ENCODE measurements at places on chromosomes 1 and 21. TPM values are rescaled to one million over a fixed set of nuclear protein-coding genes. Genes with fewer than 3 reads are reported as not detected.

DNA sequence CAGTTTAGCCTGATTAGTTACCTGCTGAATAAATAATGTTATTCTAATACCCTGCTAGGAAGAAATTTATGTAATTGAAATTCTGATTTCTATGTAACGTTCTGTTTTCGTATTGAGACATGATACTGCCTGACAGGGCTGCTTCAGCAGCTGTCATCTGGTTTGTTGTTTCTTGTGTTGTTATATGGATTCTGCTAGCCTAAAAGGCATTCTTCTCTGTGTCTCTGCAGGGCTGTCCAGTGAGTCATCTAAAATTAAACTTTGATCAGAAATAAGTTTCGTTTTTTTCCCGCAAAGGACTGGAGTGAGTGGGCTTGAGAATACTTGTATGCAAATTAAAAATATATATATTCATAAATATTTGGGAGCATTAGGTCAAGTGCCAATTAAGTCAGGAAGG lies 93.0 kb downstream of the DYRK1A start:
- peak; percentile 30 for DNase-seq

The CENPF gene
- polyA plus RNA-seq: 17.5 TPM

DNA sequence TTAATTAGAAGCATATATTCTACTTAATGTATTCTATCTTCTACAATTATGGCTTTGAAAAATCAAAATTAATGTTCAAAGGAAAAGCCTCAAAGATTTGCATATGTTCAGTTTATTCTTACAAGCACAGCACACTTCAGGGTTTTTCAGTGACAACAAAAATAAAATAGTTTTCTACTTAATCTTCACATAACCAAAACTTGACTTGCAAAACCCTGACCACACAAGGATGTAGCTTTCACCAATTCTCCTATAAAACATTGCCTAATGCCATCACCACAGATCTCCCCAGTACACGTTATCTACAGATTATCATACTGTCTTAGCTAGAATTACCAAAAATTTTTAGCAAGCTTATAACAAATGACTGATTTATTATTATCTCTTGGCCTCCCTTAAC lies 23.3 kb downstream of the LPAR3 start:
- no peak for DNase-seq

The CACNA1S gene
- polyA plus RNA-seq: not detected

All from AG04450 (cell line).